C1 segment of cervical spinal cord (tissue), 14 donors: ENCODE measurements at places on chromosomes 5 and 9.

GRCh38 chr9:74728176-74728575 is 159.5 kb downstream of the TRPM6 start:
- no peak for DNase-seq

- no peak for DNase-seq
Observed at GRCh38 chr9:8772302-8772701, 972.7 kb upstream of the DMAC1 start.

- DNase-seq: no peak
Observed at GRCh38 chr5:179243333-179243732, 101.9 kb downstream of the ADAMTS2 start.

DNA sequence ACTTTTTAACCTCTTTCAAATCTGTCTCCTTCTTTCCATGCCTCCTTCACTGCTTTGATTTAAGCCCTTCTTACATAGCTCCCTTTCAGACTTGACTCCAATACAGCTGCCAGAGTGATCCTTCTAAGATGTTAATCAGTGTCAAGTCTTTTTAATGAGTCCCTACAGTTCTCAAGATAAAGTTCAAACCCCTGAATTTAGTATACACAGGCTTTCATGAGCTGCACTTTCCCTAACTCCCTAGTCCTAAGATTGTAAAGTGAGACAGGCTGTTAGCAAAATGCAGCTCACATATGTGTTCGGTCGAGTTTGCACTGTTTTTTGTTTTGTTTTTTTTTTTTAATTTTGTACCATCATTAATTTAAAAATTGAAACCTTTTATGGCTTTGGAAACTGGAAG is 190.4 kb upstream of the VCAN start:
- no peak for DNase-seq

- no peak for DNase-seq
Observed at GRCh38 chr9:107571148-107571547, 81.6 kb upstream of the KLF4 start.

DNA sequence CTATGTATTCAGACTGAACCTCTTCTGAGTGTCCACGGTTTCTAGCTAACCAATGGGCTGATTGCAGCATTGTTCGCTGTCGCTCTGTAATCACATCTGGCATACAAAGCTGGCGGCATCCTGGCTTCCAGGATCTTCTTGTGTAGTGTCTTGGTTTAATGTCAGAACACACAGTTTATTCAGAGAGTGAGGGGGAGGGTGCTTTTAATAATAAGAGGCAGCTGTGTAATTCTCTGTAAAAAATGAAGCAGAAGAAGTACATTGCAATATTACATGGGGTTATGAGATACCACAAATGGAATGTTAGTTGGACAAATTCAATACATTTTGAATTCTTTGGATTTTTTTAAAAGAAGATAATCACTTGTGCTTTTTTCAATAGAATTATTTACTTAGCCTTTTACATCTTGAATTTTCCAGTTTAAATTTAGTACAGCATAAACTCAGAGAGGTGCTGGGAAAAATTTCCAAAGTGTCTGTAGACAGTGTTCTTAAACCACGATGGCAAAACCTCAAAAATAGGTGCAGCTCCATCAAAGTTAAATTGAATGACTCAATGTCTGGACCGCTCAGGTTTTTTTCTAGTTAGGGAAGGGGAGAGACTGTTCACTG is 206.0 kb downstream of the PCSK1 start:
- no peak for DNase-seq

DNA sequence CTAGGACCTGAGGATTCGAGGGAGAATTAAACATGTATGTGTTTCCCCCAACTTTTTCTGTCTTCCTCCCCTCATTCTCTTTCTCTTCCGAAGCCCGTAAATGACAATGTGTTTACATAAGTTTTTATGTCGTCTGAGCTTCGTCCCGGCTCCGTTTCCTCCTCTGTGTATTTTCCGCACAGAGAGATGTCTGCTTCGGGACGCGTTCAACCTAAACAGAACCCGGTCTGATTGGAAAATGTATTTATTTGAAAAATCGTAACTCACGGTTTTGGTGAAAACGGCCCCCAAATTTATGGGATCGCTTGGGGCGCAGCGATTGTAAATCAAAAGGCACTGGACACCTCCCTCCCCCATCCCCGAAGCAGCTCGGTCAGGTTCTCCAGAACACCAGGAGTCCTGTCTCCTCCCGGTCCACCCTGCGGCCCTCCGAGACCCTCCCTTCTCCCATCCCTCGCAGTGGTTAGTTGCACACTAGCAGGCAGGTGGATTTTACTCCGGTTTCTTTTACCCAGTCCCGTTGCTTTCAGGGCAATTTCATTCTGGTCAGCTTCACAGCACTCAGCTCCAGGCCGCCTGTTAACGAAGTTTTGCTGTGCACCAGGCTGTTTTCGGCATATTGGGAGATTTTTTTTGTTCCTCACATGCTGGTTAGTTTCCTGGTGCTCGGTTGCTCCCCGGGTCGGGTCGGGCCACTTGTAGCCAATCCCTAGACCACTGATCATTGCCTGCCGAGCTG is 5.8 kb upstream of the HAND1 start:
- DNase-seq: no peak

DNA sequence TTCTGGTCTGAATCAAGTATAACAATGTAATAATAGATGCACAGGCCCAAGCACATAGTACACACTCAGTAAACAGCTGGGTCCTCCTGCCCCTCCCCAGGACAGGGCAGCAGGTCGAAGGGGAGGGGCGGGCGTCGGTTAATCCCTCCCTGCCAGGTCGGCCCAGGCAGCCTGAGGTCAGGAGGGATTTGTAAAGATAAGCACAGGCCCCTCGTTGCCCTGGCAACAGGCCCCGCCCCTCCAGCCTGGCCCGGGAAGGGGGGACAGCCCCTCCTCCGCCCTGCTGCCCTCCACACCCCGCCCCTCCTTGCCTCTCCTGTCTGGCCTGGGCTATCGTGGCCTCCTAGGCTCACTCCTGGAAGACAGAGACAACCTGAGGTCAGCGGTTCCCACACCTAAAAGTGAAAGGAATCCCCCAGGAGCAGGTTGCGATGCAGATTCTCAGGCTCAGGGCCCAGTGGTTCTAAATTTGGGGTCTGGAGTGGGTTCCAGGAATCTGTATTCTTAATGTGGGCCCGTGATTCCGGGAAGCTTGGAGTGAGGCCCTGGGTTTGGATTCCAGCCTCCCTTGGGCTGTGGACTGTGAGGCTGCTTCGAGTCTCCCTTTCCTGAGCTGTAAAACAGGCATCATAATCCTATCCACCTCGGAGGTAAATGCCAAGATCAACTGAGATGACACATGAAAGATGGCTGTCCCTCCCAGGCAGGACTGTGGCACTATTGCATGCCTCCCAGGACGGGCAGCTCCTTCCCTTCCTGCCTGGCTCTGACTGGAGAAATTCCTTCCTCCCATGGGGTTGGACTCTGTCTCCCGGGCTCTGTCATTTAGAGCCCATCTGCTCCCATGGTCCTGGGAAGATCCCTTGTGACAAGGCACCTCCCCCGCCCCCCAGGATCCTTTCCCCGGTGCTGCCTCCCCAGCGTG is 4.4 kb downstream of the CRB2 start:
- DNase-seq: no peak

DNA sequence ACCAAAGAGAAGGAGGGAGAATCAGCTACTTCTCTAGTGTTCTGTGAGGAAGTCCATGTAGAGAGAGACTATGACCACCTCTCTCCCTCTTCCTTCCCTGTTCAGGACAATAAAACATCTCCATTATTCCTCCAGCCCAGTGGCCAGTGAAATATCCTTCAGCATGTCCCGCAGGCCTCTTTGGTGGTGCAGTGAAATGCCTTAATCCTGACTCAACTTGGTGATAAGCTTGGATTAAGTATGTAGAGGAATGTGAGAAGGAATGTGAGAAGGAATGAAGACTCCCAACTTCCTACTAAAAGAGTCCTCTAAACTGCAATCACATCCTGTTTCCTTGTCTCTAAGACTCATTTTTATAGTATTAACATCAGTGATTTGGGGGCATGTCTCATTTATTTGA is 167.3 kb downstream of the TRPM3 start:
- no peak for DNase-seq

DNA sequence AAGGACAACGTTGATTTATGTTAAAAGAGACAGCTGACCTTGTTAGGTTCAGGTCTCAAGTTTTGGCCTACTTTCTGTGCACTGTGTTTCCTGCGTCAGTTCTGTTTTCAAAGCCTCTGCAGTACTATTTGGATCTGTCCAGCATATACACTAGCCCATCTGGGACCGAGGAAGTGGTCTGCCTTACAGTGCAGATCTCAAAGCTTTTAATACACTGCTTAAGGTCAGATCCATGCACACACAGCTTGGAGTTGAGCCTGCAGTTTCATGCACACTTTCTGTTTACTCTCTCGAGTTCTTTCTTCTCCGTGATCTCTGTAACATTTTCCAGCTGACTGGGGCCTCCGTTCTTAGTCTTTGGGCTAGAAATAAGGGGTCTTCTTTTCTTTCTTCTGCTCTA is 24.1 kb downstream of the CARTPT start:
- no peak for DNase-seq

GRCh38 chr5:31757806-31758205 is 118.9 kb downstream of the PDZD2 start:
- DNase-seq: no peak

GRCh38 chr9:83630938-83631457 is 8.1 kb downstream of the IDNK start:
- DNase-seq: no peak

GRCh38 chr9:83065233-83065632 is 2.3 kb upstream of the RASEF start:
- DNase-seq: no peak

- DNase-seq: no peak
Observed at GRCh38 chr9:122337556-122337929, 33.3 kb upstream of the PTGS1 start.

DNA sequence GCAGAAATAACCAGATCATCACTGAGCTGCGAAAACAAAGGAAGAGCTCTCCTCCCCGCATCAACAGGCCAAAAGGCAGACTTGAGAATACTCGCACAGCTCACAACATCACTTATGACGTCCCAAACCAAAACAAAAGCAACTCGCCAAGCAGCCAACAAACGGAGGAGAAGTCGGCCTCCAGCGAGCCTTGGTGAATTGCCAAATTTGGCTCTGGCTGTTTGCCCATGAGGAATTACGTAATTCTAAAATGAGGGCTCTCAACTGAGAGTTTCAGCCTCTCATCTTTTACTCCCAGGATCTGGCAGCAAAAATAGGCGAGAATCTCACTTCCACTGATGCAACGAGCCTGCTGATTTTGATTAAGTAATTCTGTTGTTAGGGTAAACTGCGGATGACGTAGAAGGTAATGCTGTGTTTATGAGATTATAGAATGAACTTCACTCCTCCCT is 51.7 kb upstream of the SEMA6A start:
- DNase-seq: peak; percentile 75

DNA sequence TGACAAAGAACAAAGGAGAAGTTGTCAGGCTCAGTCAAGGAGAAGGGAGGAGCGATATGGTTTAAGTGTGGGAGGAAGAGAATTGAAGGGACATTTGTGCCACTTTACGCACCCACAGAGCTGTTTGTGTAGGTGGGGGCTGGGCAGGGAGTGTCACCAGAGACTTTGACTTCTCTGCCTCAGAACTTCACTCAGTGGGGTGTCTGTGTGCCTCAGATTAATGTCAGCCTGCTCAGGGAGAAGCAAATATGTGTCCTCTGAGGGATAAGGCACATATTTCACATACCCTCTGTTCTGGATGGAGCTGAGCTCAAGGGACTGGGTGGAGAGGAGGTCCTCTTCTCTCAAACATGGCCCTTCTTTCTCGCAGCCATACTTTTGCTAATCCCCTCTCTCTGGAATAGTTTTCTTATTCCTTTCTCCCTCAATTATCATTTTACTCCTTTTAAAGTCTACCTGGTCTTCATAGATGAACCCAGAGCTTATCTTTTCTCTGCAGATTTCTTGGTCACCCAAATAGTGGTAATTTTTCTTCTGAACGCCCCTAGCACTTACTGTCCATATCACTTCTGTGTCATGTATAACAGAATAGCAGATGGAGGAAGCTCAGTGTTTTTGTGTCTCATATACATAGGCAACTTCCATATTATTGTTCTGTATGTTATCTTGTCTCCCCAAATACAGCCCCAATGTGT is 77.0 kb downstream of the IQGAP2 start:
- no peak for DNase-seq

GRCh38 chr5:123805300-123805699 is 293.3 kb downstream of the CSNK1G3 start:
- no peak for DNase-seq

DNA sequence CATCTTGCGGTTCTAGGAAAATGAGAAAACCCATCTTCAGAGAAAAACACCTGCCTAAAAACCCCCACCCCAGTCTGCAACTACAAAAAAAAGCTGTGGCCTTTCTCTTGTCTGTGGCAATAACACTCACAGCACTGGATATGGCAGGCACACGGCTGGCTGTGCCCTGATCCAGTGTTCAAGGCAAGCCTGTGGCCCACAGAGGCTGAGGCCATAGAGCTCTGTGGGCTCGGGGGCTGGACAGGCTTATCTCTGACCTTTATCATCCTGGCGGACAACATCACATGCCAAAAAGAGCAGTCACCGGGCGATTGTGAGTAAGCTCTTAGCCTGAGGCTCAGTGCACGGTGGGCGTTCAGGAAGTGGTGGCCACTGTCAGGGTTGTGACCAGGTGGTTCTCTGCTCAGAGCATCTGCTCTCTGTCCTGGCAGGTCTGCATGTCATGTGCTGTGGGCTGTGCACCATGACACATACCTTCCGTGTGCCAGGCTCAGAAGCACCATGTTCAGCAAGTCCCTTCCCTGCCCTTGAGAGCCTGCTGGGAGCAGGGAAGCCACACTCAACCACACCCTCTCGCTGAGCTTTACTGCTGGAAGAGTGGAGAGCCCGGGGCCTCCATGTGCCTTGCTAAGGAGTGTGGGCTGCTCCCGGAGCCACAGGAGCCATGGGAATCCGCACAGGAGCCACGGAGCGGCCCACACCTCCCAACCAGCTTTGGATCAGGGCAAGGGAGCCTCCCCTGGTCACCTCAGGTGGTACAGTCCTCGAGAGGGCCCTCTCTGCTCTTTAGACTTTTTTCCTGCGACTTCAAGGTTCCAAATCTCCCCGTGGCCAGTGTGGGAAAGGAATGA is 34.6 kb upstream of the WDR38 start:
- no peak for DNase-seq

DNA sequence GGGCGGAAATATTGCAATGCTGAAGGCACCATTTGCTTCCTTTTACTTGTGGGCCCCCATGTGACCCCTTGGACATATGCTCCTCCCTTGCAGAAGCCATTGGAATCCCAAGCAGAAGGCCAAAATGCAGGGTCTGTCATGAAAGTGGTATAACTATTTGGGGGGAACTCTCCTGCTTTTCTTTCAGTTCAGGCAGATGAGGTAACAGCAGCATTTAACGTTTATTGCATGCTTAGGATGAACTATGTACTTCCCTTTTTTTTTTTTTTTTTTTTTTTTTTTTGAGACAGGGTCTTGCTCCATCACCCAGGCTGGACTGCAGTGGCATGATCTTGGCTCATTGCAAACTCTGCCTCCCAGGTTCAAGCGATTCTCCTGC is 7.8 kb downstream of the FOXI1 start:
- DNase-seq: no peak

GRCh38 chr5:5467737-5468136 is 45.3 kb downstream of the ICE1 start:
- no peak for DNase-seq

DNA sequence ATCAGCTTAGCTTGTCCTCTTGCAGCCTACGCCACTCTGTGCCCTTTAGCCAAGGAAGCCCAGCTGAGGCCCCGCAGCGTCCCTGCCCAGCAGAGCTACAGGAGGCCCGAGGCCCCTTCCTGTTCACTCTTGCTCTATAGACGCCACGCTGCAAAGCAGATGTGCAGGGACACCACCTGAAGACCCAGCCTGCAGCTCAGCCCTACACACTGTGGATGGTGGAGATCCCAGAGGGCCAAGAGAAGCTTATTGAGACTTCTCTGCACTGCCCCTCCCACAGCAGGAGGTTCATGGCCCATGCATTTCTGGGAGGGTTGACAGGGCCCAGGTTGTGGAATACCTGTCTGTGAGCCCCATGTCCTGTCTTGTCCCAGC is 33.6 kb downstream of the IRF1 start:
- no peak for DNase-seq
